Right kidney (tissue), 9 donors: ENCODE measurements at places on chromosomes 6 and 20.
A peak's percentile ranks its signal among the peaks of the same experiment; 100 is the strongest.

DNA sequence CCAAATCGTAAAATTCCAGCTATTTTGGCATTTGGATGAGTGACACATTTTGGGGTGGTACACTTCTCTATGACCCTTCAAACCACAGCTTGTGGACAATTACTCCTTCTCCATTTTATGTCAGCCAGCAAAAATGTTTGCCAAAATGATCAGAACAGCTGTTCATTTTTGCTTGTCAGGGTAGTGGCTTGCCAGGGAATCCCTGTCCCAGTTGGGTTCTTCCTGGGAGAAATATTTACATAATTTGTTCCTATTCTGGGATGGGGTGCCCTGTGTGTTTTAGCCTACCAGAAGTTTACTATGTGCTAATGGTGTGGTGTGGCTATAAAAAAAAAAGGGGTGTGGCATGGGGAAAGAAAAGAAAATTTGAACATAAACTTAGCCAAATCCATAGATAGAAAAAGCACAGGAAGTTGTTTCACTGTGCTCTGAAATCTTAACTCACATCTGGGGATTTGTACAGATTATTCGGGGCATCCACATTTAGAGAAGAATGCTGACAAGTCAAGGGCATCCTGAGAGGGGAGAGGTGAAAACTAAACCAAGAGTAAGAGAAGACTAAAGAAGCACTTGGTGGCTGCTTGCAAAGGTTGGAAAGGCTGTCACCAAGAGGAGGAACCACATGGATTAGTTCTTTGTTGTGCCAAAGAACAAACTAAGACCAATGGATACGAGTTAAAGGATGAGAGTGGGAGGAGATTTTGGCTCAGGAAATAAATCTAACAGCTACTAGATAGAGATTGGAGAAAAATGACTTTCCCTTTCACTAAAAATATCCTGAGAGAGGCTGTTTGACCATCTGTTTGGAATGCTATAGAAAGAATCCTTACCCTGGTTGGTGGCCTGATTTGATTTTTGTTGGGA is 55.2 kb upstream of the RBM24 start:
- no peak for DNase-seq

GRCh38 chr6:7544597-7544996 is 3.1 kb downstream of the DSP start:
- DNase-seq, result no peak

- DNase-seq, result no peak
These were observed 50.4 kb upstream of the TRERF1 start for GRCh38 chr6:42502127-42502526.

DNA sequence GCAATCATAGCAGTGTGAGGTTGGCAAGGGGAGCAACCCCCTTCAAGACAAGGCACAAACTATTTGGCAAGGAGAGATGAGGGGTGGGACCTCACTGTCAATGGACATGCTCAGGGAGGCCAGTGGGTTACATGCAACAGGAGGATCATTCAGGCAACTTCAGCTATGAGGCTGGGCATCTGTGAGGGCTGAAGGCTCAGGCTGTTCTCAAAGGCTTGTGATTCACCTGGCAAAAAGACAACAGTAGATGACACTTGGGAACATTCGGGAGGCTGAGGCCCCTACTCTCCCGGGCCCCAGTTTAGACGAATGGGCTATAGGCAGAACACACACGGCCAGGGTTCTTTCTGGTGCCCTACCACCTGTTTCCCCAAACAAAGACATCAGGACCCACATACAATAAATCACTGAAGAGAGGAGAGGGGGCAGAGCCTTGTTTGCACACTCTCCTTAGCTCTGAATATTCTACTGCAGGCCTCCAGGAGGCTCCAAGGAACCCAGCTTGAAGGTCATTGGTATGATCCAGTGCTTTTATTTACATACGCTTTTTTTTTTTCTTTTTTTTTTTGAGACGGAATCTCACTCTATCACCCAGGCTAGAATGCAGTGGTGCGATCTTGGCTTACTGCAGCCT is 7.9 kb downstream of the TUBB start:
- no peak for DNase-seq

DNA sequence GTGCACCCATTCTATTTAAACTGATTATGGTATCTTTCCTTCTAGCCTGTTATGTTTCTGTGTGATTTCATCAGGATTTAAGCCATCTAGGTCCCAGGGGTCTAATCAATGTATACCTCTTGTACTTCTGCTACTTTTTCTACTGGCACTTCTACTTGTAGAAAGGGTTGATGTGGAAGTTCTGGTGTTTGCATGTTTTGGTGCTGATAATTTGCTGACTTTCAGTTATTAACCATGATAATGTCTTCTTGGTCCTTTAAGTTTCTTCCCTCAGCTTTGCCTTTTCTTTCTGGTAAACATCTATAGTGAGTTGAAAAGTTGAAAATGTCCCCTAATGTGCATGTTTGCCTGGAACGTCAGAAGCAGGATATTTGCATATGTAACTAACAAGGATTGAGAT is 390.6 kb upstream of the MAP3K7 start:
- DNase-seq, result no peak

DNA sequence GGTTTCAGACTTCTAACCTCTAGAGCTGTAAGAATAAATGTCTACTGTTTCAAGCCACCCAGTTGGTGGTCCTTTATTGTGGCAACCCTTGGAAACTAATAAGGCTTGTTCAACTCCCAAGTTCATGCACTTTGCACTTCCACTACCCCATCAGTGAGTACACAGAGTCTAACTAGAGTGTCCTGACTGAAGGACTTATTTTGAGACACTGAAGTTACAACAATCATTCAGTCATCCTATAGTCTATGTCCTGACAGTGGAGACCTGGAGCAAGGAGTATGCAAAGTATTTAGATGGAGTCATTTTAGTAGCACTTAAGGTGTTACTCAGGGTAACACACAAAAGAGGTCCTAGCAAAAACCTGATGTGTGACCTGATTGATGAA is 62.6 kb downstream of the VGLL2 start:
- DNase-seq, result no peak

DNA sequence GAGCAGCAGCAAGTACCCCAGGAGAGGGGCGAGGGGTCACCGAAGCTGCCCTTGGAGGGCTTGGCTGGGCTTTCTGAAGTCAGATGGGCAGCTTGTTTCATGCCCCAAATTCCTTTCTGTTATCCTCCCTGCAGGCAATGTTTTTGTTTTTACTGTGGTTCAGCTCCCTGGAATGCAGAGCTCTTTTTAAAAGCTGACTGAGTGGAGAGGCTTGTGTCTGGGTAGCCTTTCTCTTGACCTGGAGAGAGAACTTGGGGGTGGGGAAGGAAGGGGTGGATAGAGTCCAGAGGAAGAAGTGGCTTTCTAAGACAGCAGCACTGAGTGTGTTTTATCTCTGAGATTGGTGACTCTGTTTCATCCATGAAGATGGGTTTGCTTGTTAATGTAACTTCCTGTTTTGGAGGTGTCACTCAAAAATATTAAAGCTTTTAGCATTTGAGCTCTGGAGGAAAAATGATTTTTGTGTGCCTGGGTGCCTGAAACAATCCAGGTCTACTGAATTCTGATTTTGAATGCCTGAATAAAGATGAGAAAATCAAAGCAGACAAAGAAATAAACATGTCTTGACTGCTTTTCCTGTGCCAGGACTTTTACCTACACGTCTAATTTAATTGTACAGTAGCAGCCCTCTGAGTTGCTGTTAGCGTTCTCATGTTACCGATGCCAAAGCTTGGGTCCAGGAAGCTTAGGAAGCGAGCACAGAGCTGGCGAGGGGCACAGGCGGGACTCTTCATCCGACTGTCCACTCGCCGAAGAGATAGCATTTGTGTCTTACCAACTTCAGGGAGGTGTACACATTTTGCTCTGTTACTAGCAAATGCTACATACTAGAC is 78.2 kb upstream of the EEF1E1 start:
- DNase-seq, result peak; percentile 55

DNA sequence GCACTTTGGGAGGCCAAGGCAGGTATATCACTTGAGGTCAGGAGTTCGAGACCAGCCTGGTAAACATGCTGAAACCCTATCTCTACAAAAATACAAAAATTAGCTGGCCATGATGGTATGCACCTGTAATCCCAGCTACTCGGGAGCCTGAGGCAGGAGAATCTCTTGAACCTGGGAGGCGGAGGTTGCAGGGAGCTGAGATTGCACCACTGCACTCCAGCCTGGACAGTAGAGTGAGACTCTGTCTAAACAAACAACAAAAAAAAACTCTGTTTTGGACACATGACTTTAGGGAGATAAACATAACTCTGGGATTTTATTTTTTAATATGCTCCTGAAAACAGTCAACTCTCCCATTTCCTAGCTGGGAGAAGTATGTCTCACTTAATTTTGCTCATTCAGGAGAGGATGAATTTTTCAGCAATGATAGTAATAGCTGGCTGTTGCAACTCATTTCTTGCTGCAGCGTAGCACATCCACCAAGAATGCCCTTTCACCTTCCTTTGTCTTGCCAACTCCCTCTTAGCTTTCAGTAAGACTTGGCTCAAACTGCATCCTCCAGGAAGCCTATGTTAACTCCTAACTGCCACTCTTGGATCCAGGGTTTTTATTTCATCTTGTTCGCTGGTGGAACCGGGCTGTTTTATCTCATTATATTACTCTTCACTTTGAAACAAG is 24.3 kb downstream of the TOP1 start:
- no peak for DNase-seq

DNA sequence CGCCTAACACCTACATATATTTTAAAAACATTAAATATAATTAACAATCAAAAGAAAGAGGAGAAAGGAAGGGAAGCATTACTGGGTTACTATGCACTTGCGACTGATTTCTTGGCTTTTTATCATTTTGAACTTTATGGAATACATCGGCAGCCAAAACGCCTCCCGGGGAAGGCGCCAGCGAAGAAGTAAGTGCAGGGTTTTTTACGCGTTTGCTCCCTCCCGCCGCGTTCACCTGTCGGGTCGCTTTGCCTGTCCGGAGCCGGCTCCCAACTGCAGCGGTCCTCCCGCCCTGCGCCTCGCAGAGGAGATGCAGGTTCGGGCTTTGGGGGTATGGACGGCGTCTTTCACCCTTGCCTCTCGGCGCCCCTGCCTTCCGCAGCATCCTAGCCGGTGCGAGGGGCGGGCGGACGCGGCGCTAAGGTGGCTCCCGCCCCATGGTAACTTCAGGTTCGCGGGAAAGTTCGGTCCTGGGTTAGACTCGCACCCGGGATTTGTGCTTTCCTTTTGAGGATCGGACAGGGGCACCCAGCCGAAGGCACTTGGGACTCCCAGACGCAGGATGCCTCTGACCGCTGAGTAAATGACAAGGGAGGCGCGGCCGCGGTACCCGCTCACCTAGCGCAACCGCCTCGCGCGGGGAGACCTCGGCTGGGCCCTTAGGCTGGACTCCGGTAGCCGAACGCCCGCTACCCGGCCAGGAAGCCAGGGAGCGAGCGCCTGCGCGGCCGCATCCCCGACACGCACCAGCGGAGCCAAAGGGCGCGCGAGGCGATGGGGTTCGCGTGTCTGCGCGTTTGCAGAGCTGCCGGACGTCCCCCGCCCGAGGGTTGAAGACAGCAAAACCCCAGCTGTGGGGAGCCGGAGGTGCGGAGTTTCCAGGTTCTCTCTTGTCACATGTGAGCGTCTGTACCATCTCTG is 891 bp downstream of the RSPO3 start:
- DNase-seq, result peak; percentile 74

DNA sequence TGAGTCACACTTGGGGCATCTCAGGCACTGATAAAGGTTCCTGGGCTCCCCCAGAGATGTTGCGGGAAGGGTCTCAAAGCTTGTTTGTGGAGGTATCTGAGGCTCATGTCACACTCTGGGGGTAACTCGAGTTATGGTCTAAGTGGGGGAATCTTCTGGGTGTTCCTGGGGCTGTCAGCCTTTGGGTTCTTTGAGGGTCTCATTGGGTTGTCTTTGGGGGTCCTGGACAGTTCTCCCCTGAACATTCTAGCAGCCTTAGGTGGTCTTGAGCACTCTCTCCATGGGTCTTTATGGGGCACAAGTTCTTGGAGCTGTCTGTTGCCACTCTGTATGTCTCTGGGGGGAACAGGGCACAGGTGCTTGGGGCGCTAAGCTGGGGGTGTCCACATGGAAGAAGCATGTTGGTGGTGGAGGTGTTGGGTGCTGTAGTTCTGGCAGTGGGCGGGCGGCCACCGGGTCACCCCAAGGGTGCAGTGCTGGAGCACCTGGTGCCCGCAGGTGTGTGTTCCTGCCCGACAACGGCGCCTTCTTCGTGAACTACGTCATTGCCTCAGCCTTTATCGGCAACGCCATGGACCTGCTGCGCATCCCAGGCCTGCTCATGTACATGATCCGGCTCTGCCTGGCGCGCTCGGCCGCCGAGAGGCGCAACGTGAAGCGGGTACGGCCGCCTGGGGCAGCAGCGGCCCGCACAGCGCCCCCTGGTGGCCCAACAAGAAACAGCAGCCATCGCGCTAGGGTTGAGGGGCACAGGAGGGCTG is 7.1 kb upstream of the CAPN11 start:
- DNase-seq, result peak; percentile 62

DNA sequence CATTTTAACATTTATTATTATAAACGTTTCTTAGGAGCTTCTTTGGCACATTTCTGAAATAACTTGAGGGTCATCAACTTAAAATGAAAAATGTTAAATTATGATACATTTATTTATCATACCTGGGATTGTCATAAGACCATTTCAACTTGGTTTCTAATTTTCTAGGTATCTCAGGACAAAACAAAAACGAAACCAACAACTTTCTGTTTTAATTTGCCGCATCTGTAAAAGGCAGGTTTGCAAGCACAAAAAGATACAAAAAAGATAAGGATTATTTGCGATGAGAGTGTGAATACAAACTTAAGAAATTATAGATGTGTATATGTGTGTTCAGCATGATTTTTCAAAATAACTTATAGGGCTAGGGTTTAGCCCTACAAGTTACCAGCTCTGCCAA is 395.0 kb upstream of the RUNX2 start:
- no peak for DNase-seq

- DNase-seq, result no peak
These were observed 22.9 kb downstream of the NOL7 start for GRCh38 chr6:13638014-13638413.

GRCh38 chr6:34317172-34317477 is 68.3 kb upstream of the SMIM29 start:
- DNase-seq, result no peak

- no peak for DNase-seq
These were observed 210.4 kb downstream of the ANKRD60 start for GRCh38 chr20:58017970-58018530.

- no peak for DNase-seq
These were observed 10.9 kb upstream of the NELFCD start for GRCh38 chr20:58970146-58970545.

GRCh38 chr6:79467716-79468115 is 69.5 kb downstream of the LCA5 start:
- DNase-seq, result no peak

DNA sequence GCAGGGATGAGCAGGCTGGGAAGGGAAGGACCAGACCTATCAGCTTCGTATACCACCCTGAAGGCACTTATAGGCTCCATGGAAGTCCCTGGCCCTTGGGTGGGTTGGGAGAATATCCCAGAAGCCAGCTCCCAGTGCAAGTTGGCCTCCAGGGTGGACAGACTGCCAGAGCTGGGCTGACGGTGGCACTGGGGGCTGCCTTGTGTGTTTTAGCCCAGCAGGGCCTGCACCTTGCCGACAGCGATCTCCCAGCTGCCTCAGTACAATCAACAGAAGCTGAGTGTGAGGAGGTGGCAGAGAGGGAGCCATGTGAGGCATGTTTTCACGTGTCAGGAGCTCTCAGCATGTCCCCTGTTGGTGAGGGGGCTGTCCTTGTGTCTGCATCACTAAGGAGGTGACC is 159.5 kb downstream of the VEGFA start:
- DNase-seq, result no peak
